Neuronal stem cell (in vitro differentiated cells): ENCODE measurements at places on chromosomes 6 and 20.

DNA sequence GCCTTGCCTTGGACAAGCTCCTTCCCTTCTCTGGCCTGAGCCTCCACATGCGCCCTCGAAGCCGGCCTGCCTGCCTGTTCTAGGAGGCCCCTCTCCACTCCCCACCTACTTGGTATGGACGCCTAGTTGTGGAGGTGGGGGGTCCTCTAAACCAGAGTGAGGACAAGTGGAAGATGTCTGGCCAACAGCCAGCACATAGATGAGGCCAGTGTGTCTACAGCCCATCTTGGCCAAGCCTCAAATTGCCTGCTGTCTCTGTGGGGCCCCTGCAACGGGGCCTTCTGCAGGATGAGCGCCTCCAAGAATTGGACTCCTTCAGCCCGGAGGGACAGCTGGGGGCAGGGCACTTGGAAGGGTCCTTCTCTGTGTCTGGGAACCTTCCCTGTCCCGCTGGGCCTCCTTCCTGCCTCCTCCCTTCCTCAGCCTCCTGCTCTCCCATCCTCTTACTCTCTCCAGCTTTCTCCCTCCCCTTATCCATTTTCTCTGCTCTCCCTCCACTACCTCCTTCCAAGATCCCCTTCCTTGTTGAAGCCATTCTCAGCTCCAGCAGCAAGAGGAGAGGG is 1.6 kb downstream of the MDFI start:
- no peak for DNase-seq

- no peak for DNase-seq
Observed at GRCh38 chr6:56772737-56773184, 130.1 kb upstream of the DST start.

GRCh38 chr20:23126281-23127061 is 40.3 kb upstream of the CD93 start:
- DNase-seq, result no peak

DNA sequence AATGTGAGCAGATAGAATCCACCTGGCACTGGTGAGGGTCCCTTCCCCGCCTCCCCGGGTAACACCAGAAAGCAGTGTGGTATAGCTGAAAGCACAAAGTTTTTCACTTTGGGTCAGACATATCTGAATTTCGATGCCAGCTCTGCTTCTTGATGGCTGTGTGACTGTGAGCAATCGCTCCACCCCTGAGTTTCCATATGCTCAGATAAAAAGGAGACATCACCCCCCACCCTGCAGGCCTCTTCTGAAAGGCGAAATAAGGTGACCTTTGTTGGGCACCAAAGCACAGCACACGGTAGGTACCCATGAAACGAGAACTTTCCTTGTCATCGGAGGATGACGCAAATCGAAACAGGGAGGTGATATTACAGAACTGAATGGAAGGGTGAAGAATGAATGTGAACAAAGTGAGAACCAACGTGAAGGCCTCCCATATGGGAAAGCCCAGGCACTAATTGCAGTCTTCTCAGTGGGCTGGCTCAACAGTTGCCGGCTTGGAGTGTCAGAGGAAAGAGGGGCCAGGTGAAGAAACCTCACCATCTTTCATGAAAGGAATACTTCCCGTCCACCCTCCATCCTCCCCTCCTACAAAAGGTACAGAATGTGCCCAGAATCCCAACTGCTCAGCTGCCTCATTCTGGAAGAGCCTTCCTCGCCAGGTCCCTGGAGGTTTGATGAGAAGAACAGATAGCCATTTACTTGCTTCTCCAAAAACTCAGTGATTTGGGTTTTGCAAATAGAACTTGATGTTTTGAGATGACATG is 61.8 kb downstream of the NFATC2 start:
- DNase-seq, result no peak

DNA sequence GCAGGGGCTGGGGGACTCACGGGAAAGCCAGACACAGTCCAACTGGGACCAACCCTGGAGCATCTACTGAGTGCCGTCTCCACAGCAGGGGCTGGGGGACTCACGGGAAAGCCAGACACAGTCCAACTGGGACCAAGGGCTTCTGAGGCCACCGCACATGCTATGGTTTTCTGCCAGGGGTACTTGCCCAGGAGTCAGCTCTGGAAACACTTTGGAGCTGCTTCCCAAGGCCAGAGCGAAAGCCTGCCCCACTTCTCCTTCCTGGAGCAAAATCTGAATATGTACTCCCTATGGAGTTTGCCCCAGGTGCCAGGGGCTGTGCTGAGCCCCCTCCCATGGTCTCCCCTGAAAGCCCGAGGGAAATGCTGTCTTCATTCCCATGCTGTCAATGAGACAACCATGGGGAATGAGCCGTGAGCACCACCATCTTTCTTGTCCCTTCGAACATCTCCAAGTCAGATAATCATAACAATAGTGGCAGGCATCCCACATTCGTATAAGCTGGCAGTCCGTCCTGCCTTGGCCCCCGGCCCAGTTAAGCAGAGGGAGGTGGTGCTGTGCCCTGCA is 18.5 kb downstream of the PCK1 start:
- DNase-seq, result no peak

DNA sequence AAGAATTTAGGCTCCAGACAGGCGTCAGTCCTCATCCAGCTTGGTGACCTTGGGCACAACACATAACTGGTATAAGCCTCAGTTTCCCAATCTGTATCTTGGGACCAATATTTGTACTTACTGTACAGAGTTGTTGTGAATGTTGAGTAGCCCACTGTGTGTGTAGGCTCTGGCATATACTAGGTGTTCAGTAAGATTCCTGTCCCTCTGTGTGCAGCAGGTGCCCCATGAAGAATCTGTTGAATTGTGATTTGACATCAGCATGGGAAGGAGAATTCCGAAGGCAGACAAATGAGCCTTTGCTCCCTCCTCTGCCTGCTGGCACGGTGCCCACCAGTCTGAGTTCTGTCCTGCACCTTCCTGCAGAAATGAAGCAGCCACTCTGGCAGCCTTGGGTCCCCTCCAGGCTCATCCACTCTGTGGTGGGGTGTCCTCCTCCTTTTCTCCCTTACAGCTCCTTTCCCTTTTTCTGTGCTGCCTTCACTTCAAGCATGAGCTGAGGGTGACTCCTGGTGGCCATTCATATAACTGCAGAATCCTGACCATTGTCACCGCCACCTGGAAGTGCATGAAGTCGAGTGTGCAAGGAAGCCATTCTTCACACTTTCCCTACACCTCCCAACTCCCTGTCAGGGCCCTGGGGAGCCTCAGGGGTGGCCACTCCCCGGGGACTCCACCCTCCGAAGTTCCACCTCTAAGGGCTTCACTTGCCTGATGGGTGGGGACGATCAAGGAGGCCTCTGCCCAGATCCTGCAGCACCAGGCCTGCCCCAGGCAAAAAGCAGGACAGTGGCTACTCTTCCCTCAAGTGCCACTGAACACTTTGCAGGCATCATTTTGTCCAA is 48.2 kb downstream of the MRPL14 start:
- peak; percentile 82 for DNase-seq

DNA sequence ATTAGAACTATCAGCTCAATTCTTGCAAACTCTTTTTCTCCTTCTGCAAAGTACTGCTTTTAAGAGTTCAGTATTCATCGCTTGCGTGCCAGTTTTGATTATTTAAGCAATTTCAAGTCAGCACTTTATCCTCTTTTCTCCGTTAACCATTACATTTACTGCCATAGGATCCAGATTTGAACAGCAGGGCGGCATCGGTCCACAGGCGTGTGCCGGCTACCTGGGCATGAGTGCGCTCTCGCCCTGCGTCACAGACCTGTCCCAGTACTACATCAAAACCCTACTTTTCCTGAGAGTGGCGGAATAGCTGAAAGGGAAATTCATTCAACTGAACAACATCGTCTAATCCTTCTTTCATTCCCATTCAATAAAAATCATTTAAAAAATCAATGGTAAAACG is 53.4 kb downstream of the MYLK4 start:
- no peak for DNase-seq

GRCh38 chr6:53624502-53624901 is 41.1 kb downstream of the KLHL31 start:
- DNase-seq, result no peak

DNA sequence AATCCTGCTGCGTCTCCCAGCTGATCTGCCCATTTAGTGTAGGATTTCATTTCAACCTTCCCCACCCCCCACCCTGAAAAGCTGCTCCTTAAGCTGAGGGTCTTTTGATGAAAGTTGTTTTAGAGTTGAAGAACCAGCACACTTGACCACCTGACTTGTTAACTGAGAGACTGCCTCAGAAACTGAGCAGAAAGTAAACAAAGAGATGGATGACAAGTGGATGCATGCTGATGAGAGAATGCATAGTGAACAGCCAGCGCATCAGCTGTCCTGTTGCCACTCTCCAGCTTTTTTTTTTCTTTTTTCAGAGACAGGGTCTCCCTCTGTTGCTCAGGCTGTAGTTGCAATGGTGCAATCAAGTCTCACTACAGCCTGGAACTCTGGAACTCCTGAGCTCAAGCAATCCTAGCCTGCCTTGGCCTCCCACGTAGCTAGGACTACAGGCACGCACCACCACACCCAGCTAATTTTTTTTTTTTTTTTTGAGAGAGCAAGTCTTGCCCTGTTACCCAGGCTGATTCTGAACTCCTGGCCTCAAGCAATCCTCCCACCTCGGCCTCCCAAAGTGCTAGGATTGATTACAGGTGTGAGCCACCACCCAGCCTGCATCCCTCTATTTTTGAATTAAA is 9.5 kb downstream of the RPL10A start:
- DNase-seq, result no peak

DNA sequence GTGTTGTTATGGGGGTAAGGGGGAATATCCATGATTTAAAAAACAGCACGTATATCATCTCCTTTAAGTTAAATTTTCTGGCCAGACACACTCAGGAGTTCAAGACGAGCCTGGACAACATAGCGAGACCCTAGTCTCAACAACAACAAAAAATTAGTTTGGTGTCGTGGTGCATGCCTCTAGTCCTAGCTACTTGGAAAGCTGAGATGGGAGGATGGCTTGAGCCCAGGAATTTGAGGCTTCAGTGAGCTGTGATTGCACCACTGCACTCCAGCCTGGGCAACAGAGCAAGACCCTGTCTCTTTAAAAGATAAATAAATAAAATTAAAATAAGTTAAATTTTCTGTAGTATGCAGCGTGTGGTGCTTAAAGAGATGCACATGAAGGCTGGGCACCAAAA is 31.5 kb upstream of the SRSF6 start:
- no peak for DNase-seq
